ENCODE measurements at places on chromosomes 7 and 10. TPM values are rescaled to one million over a fixed set of nuclear protein-coding genes. Genes with fewer than 3 reads are reported as not detected.

DNA sequence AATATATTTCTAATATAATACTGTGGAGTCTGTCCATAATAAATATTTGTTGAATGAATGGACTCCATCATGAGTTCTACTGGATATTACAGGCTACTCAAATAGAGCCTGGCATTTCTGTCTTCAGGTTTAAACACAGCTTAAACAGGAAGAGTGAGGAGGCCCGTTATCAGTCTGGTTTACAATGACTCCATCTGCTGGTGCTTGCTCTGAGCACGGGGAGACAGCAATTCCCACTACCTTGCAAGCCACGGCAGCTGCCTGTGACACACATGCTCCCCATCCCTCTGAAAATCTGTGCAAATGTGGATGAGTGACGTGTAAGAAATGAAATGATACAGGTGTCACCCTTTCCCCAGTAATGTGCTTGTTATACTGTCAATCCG lies 293.5 kb upstream of the IMMP2L start:
- no peak for DNase-seq

DNA sequence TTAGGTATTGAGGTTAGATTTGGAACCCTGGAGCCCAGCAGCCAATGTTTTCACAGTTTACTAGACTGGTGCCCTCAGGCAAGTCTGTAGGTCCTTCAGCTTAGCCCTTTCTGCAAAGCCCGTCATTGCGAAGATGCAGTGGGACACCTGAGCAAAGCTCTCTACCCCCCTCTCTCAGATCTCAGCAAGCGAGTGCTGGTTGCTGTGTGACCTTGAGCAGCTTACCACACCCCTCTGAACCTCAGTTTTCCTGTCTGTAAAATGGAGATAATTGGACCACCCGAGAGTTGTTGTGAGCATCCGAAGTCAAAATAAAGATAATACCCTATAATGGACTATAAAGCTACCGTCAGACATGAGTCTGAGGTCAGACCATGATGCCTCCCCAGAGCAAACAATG lies 3.7 kb downstream of the NPC1L1 start:
- DNase-seq, result no peak

DNA sequence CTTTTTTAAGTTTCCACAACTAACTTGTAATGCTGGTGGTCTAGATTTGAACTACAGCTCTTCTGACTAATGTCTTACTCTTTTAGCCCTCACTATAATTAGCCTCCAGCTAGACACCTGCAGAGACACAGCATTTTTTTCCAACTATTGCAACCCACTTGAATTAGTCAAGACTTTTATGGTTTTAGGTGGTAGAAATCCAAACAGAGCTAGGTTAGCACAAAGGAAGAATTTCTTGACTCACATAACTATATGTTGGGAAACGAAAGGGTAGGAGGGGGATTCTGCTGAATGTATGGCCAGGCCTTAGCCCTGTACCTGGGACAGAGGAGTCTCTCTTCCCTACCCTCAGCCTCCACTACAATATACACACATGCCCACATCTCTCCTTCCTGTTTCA lies 586.1 kb downstream of the INHBA start:
- no peak for DNase-seq

DNA sequence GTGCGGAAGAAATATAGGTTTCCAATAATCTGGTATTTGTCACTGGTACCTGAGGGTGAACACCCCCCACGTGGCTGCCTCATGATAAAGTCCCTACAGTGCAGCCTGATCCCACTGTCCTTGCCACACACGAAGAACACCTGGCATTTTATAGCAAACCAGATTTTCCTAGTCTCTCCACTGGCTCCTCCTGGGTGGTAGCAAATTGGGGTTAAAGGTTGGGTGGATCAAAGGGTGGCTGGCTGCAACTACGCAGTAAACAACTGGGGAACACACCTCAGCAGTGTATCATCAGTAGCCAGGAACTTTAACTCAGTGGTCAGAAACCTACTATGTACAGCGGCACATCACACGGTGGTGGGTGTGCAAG lies 10.3 kb downstream of the SEPHS1 start:
- DNase-seq, result no peak

DNA sequence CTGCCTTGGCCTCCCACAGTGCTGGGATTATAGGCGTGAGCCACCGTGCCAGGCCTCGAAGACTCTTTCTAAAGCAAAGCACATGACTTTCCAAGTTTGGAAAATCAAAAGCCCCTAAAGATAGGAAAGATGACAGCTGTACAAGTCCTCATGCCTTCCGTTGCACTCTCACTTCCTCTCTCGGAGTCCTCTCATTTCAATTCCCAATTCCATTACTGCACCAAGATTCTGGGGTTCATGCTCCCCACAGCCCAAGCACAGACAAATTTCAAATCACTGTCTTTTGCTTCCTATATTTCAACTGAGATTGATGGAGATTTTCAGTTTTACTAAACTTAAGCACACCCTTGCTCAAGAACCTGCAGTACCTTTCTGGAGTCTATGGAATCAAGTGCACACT lies 10.9 kb upstream of the PLAU start:
- no peak for DNase-seq

DNA sequence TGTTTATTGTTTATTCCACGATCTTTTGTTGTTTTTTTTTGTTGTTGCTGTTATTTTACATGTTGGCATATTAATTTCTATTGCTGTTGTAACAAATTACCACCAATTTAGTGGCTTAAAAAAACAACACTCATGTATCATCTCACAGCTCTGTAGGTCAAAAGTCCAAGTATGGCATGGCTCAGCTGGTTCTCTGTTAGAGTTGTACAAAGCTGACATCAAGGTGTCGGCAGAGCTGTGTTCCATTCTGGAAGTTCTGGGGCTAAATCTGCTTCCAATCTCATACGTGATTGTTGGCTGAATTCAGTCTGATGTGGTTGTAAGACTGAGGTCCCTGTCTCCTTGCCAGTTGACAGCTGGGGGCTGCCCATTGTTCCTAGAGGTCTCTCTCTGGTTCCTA lies 60.2 kb upstream of the FAM133B start:
- no peak for DNase-seq

DNA sequence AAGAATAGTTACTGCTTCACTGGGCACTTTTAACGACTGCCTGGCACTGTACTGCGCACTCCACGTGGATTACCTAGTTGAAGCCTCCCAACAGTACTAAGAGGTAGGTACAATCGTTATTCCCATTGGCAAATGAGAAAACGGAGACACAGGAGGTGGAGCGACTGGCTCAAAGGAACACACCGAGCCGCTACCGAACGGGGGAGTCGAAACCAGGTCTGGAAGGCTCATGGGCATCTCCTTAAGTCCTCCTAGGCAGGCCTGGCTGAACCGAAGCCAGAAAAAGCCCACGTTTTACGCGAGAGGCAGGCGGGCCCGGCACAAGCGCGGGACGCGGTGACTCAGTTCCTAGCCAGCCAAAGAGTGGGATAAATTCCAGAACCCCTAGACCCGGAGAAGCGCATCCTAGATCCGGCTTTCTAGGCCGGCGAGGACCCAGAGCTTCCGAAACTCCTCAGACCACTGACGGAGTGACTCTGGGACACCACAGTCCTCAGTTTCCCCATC lies 472 bp downstream of the PDAP1 start:
- DNase-seq, result no peak

- no peak for DNase-seq
Measured at GRCh38 chr10:70683601-70683934, 11.3 kb downstream of the ADAMTS14 start.

GRCh38 chr10:23067939-23068775 lies 27.2 kb upstream of the MSRB2 start:
- peak; percentile 66 for DNase-seq

- DNase-seq, result no peak
Measured at GRCh38 chr7:100489824-100490223, 6.1 kb downstream of the NYAP1 start.

DNA sequence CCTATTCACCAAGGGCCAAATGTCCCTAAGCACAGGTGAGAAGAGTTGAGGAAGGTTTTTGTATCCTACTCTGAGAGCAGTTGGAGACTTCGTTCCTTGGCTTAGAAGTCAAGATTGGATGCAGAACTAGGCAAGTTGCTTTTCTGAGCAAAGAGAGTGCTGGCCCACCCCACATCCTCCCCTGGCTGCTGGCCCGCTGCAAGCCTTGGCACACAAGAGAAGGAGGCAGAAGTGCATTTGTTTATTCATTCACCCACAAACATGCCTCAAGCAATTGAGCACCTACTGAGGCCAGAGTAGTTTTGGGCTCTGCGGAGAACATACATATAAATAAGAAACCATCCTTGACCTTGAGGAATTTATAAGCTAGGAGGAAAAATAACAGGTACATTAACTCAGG lies 318.9 kb downstream of the KCNMA1 start:
- no peak for DNase-seq

DNA sequence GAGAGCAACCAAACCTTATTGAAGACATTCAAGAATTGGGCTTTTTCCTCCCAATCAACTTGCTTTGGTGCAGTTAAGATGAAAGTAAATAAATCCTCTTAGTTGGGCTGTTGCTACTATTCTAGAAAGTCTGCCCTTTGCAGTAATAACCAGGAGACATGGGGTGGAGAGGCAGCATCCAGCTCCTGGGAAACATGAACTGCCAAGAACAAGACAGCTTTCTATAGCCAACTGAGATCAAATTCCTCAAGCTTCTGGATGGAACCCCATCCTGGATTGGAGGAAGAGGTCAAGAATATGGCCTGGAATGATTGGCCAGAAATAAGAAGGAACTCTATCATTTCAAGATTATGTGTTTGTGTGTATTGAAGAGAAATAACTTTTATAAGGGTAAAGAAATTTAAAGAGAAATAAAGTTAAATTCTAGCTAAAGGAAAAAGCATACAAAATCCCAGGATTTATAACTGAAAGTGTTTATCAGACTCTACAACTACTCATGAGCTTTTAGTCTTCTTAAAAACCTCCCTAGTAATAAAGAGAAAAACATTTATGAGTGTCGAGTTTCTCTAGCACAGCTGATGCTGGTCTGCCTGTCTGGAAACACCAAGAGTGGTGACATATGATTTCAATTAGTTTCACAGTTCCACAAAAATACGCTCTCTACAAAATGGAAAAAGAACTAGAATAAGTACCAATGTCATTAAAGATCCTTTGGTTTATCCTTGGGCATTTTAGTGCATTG lies 70.1 kb upstream of the COL1A2 start:
- no peak for DNase-seq

DNA sequence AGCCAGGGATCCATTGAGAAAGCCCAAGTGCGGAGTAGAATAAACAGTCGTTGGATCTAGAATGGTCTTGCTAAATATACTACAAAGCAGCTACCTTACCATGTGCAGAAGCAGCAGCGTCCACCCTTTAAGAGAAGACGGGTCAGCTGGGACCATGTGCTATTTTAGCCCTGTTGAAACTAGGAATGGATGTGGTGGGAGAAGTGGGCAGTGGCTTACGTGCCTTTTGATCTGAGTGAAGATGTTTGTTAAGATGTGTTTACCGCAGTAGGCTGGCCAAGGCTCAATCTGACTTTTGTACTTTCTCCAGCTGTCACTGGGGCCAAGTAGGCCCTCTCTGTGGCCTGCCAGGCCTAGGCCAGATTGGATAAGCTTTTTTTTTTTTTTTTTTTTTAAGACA lies 9.2 kb downstream of the HABP2 start:
- DNase-seq, result no peak

- no peak for DNase-seq
Measured at GRCh38 chr10:60107308-60107976, 201.1 kb upstream of the CCDC6 start.

DNA sequence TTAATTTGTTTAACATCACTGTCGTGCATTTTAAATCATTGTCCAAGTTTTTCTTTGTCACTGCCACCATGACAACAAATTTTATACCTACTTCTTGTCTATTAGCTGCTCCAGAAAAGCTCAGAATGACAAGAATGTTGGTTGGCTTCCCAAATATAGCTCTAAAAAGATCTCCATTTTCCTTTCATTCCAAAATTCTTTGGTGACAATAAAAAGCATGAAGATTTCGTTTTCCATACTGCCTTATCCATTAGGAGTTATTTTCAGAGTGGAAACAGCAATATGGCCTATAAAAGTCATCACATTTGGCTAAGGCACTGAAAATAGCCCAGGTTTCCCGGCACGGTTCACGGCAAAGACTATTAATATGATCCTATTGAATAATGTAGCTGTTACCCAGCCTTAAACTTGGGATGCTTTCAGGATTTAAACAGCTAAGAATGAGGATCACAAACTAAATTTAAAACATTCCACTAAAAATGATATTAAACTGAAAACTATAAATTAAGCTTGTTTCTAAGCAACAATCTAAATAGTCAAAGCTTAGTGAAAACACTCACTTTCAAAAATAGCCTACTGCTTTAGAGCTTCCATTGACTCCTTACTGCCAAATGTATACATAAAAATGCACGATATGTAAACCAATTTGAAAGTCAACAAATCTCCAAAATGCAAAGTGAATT lies 2.7 kb downstream of the CTTNBP2 start:
- no peak for DNase-seq

DNA sequence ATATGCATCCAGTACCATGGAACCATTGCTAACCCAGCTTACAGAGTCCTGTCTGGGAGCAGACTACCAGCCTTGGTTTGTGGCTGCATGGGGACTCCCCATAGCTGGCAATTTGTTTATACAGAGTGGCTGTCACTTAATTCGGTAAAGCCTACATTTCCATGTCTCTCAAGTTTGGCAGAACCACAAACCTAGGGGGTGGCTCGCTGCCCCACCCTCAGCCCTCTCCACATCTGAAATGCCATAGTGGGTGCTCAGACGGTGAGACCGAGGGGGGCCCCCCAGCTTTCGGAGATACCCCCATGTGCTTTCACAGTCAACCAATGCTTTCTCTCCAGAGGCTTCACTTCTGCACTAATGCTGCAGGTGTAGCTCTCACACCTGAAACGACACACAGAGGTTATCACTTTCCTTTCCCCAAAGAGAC lies 75.5 kb upstream of the KAT6B start:
- no peak for DNase-seq

- DNase-seq, result peak; percentile 22
Measured at GRCh38 chr7:33807779-33808482, 97.4 kb upstream of the BMPER start.

DNA sequence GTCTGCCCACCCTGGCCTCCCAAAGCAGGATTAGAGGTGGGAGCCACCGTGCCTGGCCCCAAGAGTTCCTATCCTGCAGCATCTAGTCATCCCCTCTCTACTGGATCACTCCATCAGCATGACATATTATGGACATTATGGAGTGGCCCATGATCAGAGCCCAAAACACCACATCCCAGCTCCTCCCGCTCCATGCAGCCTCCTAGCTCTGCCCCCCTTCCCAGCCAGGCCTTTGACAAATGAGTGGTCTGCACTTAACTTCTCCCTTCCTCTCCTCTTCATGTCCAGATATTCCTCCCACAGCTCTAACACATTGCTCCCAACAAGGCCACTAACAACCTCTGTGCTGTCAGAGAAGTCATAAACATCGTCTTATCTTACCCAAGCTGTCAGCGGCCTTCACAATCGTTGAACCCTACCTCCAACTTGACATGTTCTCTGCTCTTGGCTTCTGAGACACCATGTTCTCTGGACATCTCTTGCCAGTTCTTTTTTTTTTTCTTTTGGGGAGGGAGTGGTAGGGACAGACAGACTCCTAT lies 187.6 kb downstream of the NSUN6 start:
- DNase-seq, result no peak

Gene FOXI2
- not detected for total RNA-seq

Gene SPDYE5
- total RNA-seq, result not detected

Gene DMBT1
- total RNA-seq, result not detected

Gene AP1S1
- 26.3 TPM for total RNA-seq

Gene PTF1A
- total RNA-seq, result not detected

Gene ATG9B
- 14.9 TPM for total RNA-seq

Gene VSIR
- total RNA-seq, result 126 TPM

Gene RBP3
- total RNA-seq, result not detected

Gene CDNF
- 3.8 TPM for total RNA-seq

Measured in activated naive CD4-positive, alpha-beta T cell treated with anti-CD3 and anti-CD28 coated beads, Interleukin-2, amount 50 U/mL, for 72 hours (primary cell).